ENCODE measurements at places on chromosomes 4 and X.

- DNase-seq: no peak
Observed at GRCh38 chr4:186149872-186150271, 41.5 kb upstream of the CYP4V2 start.

GRCh38 chr4:162274354-162274753 is 110.6 kb upstream of the FSTL5 start:
- no peak for DNase-seq

DNA sequence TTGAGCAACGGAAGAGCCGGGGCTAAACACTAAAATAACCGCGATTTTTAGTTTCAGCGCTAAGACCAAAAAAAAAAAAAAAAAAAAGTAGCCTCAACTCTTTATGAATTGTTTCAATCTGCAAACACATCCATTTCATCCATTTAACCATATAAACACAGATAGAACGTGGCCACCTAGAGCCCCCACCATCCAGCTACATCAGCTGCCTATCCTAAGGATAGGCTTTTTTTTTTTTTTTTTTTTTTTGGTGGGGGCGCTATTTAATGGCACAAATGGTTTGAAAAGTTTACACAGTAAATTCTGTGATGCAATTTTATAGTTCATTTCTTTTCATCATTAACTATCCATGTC is 492 bp upstream of the HDAC8 start:
- DNase-seq: no peak

- no peak for DNase-seq
Observed at GRCh38 chrX:109190542-109190941, 291.3 kb downstream of the GUCY2F start.

DNA sequence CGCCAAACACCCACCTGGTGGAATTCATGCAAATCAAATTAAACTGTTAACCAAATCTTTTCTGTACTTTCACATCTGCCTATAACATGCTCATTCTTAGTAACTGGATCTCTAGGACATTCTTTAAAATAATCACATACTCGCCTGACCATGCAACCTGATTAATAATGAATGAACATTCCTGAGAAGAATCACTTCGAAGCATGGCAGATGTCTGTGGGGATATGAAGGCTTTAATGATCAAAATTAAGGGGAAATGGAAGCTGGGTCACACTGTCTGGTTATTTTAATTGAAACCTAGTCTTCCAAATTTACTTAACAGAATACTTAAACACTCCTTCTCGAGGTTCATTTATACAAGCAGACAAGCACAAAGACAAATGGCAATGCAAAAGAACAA is 44.2 kb downstream of the MID1 start:
- no peak for DNase-seq

Data from D721Med (cell line).